K562 (cell line): ENCODE measurements at places on chromosomes 11 and 22. TPM values are rescaled to one million over a fixed set of nuclear protein-coding genes. Genes with fewer than 3 reads are reported as not detected.
A peak's percentile ranks its signal among the peaks of the same experiment; 100 is the strongest.

- H3K27me3 ChIP-seq: no peaks in the 10 kb centered on the region
- H3K36me3 ChIP-seq: peaks cover 3% of the 10 kb centered on the region; the same call in 1 of the 3 replicates
Measured at GRCh38 chr11:130070109-130070845, 583 bp downstream of the APLP2 start.

OR52N2 gene
- not detected in 2 replicates for total RNA-seq

GRCh38 chr22:40210818-40211217 is 33.1 kb downstream of the TNRC6B start:
- H3K4me3 ChIP-seq: no peak overlapping the region
- H3K27ac ChIP-seq: no peak overlapping the region
- 0 out of 3 replicates have a peak, but pooled peaks cover 1% of the 10 kb centered on the region for H3K36me3 ChIP-seq
- H3K4me1 ChIP-seq: peaks cover 3% of the 10 kb centered on the region; the same call in 1 of the 2 replicates

DNA sequence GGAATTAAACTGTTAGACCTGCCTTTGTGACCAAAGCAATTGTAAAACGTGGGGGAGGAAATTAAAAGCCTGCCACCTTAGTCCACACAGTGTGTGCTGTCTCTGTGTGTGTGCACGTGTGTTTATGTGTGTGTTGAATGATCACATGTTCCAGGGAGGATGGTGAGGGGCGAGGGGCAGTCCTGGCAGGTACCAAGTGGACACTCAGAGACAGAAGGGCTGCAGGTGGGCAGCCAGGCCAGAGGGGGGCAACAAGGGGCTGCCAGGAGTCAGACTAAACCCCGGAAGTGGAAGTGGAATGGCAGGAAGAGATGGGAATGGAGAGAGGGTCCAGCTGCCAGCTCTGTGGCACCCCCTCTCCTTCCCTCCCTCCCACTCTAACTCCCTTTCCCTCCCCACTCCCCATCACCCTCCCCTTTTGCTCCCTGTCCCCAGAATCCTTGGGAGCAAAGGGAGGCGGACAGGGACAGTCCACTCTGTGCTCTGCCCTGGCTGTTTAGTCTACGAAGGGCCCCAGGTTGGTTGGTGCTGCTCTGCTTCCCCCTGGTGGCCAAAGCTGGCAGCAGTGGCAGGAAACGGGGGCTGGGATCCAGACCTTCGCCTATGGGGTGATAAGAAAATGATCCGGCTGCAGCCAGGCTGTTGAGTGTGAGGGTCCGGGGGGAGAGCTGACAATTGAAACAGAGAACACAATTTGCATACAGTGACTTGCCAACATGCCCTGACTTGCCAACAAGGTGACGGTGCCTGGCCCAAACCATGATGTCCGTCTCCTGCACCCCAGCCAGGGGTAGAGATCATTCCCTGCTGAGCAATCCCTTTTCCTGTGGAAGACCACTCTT is 24.4 kb downstream of the P2RY2 start:
- H3K27ac ChIP-seq: no peak overlapping the region; the same call in 2 of the 3 replicates
- no peaks in the 10 kb centered on the region for H3K36me3 ChIP-seq
- H3K4me1 ChIP-seq: peaks cover 3% of the 10 kb centered on the region; the same call in 1 of the 2 replicates
- H3K4me3 ChIP-seq: peak overlapping the region; percentile 21; the same call in 1 of the 2 replicates
- peak; percentile 79 for DNase-seq
